ENCODE measurements at places on chromosomes 6 and 20.

DNA sequence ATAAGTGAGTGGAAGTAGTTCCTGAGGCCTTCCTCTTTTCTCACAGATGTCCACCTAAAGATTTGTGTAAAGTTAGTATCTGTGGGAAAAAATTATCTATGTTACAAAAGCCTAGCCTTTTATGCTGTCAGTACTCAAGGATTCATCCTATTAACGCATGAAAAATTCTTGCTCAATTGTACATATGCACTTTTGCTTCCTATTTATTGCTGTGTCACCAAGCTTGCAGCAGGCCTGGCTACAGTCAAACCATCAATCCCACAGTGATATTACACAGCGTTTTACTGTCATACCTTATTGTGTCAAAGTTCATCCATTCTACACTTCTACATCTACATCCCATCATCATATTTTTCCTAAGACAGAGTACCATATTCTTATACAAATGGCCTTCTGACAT is 151.1 kb upstream of the PLN start:
- DNase-seq: no peak

- peak; percentile 30 for DNase-seq
Measured at GRCh38 chr20:44901974-44902373, 7.9 kb upstream of the PABPC1L start.

DNA sequence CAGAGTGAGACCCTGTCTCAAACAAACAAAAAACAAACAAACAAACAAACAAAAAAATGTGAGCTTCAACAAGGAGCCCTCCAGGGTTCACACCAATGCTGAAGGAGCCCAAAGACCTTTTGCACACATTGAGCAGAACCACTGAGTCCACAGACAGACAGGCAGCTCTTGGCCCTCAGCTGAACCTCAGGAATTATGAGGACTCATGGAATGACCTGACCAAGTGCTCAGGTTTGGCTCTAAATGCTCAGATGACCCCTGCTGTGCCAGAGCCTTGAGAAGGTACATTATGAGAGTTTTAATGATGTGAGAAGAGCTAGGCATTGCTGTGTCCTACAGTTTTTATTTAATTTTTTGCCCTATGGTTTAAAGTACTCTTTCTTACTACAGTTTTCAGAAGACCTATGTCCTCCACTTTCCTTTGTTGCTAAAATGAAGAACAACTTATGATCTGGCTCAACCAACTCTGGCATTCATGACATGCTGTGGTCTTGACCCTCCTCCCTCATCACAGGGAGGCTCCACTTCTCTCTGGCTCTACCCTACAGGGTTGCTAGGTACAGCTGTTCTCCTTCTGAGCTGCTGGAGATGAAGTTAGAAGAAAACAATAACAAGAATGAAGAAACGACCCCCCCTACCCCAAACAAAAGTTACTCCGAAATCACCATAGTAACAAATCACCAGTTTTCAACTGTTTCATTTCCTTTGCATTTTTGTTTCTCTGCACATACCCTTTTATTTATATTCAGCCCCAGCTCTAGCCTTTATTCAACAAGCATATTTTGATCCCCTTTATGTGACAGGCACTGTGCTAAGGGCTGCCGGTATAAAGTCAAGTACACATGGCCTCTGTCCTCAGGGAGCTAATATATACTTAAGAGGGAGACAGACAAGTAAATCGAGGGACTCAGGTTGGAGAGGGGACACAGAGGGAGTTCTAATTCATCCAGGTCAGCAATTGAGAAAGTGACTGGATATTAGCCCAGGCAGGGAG is 128.7 kb upstream of the TRAF3IP2 start:
- no peak for DNase-seq

DNA sequence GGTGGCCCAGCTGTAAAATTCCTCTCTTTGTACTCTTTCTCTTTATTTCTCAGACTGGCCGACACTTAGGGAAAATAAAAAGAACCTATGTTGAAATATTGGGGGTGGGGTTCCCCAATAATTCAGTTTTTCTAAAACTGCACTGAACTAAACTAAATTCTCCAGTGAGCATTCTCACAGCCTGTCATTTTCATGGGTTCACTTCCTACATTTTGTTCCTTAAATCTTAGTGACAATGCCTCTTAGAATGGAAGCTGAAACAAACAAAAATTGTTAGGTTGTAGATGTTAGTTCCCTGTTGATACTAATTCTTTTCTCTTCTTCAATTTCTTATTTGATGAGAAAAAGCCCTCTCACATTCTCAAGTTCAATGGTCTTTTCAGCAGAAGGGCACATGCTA is 35.8 kb upstream of the IFNGR1 start:
- no peak for DNase-seq

DNA sequence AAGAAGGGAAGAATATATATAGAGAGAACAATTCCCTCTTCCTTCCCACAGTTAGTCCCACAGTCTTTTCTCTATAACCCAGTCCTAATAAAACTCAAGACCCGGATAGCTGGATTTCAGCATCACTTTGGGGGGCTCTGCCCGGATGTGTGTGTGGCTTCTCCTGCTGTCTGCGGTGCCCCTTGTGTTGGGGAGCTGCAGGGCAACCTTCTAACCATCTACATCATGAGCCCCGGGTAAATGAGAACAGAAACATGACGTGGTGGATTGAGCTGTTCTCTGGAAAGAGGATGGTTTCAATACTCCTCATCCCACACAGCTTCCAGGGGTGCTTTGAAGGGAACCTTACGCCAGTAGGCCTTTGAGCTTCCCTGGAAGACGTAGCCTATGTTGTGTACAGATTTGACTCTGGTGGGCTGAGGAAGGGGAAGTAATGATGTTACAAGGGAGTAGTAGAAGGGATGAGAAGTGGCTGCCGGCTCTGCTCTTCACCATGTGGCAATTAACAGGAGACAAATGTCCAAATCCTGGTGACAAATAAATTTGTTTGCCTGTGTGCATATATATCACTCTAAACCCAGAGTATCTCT is 13.5 kb upstream of the PRDM1 start:
- no peak for DNase-seq

DNA sequence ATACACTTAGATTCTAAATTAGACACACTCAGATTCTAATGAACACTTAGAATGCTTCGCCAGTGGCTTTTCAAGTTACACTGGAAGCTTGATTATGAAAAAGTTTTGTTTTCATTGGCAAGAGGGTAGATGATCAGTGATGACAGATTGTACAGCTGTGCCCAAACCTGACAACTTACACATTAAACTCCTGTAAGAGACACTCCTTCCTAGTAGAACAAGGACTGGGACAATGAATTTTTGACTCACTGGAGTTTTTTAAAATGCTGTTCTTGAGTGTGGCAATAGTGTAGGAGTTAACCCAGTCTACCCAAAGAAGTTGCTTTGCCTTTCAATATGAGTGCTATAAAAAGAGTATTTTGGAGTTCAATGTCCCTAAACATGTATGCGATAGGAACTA is 140.8 kb downstream of the SLC16A10 start:
- no peak for DNase-seq

- no peak for DNase-seq
Measured at GRCh38 chr6:137754366-137754765, 112.7 kb upstream of the TNFAIP3 start.

DNA sequence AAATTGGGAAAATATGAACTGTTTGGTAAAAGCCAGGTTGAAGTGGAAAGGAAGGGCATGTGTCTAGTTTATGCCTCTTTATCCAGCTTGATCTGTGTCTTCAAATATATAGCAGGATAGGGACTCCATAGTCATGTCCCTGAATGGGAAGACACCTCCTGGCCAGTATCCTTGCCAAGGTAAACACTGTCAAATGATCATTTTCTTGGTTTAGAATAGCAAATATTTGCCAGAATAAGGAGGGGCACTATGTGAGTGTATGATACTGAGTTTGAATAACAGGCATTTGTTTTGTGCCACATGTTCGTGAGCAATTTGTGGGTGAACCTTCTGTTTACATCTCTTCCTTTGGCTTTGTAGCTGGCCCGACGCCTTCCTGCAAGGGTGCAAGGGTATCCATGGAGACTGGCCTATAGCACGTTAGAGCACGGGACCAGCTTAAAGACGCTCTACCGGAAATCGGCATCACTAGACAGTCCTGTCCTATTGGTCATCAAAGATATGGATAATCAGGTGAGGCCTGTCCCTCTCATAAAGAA is 34.2 kb upstream of the HINT3 start:
- peak; percentile 59 for DNase-seq

DNA sequence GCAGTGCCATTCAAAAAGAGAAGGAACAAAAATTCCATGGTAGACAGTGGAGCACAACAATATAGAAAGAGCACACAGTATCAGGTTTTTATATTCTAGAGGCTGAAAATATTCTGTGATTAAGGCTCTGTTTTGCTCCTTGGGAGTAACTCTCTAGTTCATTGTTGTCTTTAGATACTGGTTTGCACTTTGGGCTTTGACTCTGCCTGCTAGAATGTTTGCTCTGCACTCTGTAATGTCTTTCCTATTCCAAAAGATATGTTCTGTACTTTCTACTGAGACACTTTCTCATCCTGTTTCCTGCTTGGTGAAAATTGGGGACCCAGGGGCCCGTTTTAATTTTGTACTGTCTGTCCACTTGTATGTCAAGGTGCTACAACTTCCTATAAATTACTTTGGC is 564.7 kb downstream of the BMP2 start:
- DNase-seq: no peak

GRCh38 chr6:152351110-152351509 is 286.1 kb downstream of the SYNE1 start:
- no peak for DNase-seq

- no peak for DNase-seq
Measured at GRCh38 chr6:6870921-6871320, 236.8 kb upstream of the RREB1 start.

DNA sequence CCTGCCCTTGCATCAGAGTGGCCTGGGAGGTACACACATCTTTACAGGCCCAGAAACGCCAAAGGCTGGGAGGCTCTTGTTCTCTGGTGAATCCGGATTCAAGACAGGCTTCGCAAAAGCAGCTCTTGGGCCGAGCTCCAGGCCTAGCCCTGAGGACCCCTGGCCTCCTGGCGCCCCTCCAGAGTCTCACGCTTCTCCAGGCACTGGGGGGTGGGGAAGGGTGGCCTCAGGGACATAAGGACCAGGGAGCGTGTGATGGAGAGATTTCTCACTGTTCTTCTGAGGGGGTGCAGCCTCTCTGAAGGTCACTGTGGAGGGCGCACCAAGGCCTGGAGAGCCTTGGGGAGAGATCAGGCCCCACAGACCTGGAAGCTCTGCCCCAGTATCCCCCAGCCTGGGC is 349.2 kb downstream of the ZFAND3 start:
- no peak for DNase-seq

DNA sequence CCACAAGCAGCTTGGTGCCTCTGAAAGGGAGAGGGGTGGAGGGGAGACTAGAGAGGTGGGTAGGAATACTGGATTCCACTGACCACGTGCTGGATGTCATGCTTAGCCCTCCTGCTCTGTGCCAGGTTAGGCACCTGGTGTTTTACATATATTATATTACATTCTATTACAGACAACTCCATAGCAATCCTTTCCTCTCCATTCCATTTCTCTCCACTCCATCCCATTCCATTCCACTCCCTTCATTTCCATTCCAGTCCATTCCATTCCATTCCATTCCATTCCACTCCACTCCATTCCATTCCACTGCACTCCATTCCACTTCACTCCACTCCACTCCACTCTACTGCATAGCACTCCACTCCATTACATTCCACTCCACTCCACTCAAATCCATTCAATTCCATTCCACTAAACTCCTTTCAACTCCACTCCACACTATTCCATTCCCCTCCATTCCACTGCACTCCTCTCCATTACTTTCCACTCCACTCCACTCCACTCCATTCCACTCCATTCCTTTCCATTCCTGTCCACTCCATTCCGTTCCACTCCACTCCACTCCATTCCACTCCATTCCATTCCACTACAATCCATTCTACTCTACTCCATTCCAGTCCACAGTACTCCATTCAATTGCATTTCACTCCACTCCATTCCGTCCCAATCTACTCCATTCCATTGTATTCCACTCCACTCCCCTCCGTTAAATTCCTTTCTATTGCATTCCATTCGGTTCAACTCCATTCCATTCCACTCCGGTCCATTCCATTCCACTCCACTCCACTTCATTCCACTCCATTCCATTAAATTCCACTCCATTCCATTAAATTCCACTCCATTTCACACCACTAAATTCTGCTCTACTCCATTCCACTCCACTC is 27.2 kb upstream of the DEFB125 start:
- DNase-seq: no peak

- DNase-seq: no peak
Measured at GRCh38 chr6:79571030-79571367, 33.8 kb upstream of the LCA5 start.

DNA sequence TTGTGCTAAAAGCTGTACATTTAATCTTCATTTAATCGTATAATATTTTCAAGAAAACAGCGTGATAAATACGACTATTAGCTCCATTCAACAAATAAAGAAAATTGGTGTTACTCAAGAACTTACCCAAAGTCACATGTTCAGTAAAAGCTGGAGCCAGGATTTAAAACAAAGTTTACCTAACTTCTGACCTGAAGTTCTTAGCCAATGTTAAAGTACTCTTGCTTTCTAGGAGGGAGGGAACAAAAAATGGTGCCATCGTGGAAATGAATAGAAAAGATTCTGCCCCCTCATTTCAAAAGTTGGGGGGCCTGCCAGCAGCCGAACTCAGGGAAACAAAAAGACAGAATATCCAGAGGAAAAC is 395.8 kb downstream of the CD109 start:
- no peak for DNase-seq

DNA sequence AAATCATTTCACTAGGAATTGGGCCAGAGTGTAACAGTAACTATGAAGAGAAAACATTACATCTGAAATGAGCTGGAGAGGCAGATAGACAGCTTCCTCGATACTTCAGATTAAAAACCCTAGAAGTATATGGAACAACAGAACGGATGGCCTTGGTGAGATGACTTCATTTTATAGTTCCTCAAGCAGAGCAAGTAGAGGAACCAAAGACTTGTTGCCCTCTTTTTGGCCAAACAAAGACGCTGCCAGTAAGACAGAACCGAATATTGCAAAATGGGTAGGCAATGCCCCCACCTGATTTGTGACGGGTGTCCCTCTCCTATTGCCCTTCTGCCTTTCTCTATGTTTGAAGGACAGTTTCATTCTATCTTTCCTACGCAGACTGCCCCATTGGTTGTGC is 53.5 kb downstream of the AGPAT4 start:
- no peak for DNase-seq

GRCh38 chr20:63980317-63980805 is 571 bp upstream of the PRPF6 start:
- DNase-seq: no peak
